Endodermal cell (in vitro differentiated cells): ENCODE measurements at places on chromosomes 1 and 21. TPM values are rescaled to one million over a fixed set of nuclear protein-coding genes. Genes with fewer than 3 reads are reported as not detected.
A peak's percentile ranks its signal among the peaks of the same experiment; 100 is the strongest.

TNFRSF1B gene
- total RNA-seq: 0.24 to 0.69 TPM (median 0.28 TPM) in 3 replicates

PHLDA3 gene
- total RNA-seq: 12.9 and 15.8 TPM in 2 replicates

DNA sequence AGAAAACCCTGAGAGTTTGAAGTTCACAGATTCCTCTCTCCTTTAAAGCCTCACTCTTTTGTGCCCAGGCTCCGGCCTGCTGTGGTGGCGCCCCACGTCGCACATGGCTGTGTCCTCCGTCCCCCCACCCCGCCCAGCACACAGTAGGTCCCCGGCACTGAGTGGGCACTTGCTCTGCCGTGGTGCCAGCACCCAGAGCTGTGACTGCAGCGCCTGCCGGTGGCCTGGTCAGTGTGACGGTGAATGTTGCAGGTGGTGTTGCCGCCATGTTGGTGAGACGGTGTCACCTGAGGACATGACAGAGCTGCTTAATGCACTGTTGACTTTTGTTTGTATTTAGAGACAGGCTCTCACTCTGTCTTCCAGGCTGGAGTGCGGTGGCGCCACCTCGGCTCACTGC is 3.4 kb downstream of the ATAD3C start:
- no peaks in the 10 kb centered on the region for H3K4me1 ChIP-seq
- no peak for DNase-seq
- no peaks in the 10 kb centered on the region for H3K36me3 ChIP-seq

DNA sequence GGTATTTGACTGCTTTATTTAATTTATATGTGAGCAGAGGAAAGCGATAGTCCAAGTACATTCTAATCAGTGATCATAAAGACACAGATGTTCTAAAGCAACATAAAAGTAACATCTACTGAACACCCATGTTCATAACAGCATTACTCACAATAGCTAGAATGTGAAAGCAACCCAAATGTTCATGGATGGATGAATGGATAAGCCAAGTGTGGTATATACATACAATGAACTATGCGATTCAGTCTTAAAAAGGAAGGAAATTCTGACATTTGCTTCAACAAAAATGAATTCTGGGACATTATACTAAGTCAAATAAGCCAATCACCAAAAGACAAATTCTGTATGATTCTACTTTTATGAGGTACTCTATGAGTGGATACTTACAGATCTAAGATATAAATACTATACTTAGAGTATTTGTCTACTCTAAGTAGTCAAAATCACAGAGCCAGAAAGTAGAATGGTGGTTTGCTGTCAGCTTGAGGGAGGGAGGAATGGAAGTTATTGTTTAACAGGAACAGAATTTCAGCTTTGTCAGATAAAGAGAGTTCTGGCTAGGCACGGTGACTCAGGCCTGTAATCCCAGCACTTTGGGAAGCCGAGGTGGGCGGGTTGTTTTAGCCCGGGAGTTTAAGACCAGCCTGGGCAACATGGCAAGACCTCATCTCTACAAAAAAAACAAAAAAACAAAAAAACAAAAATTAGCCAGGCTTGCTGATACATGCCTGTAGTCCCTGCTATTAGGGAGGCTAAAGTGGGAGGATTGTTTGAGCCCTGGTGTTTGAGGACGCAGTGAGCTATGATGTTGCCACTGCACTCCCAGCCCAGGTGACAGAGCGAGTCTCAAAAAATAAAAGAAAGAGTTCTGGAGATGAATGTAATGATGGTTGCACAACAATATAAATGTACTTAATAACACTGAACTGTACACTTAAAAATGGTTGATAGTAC is 79.7 kb upstream of the ARHGAP29 start:
- H3K4me3 ChIP-seq: no peak overlapping the region
- no peaks in the 10 kb centered on the region for H3K36me3 ChIP-seq
- DNase-seq: no peak
- no peak overlapping the region for H3K27ac ChIP-seq
- peaks cover 10% of the 10 kb centered on the region for H3K4me1 ChIP-seq

- H3K4me1 ChIP-seq: peaks cover 3% of the 10 kb centered on the region
- DNase-seq: peak; percentile 88
- no peaks in the 10 kb centered on the region for H3K36me3 ChIP-seq
- H3K4me3 ChIP-seq: peak overlapping the region; percentile 86
- no peak overlapping the region for H3K27ac ChIP-seq
Measured at GRCh38 chr1:32963746-32964460, 706 bp downstream of the RNF19B start.

GRCh38 chr1:227788271-227789083 is 27.0 kb upstream of the PRSS38 start:
- no peaks in the 10 kb centered on the region for H3K36me3 ChIP-seq
- DNase-seq: peak; percentile 97
- no peaks in the 10 kb centered on the region for H3K4me1 ChIP-seq
- H3K27ac ChIP-seq: no peak overlapping the region
- H3K27me3 ChIP-seq: peaks cover 47% of the 10 kb centered on the region

- no peaks in the 10 kb centered on the region for H3K36me3 ChIP-seq
- no peaks in the 10 kb centered on the region for H3K27me3 ChIP-seq
- DNase-seq: no peak
- no peak overlapping the region for H3K4me3 ChIP-seq
Measured at GRCh38 chr1:61181067-61182038, 99.0 kb downstream of the NFIA start.

DNA sequence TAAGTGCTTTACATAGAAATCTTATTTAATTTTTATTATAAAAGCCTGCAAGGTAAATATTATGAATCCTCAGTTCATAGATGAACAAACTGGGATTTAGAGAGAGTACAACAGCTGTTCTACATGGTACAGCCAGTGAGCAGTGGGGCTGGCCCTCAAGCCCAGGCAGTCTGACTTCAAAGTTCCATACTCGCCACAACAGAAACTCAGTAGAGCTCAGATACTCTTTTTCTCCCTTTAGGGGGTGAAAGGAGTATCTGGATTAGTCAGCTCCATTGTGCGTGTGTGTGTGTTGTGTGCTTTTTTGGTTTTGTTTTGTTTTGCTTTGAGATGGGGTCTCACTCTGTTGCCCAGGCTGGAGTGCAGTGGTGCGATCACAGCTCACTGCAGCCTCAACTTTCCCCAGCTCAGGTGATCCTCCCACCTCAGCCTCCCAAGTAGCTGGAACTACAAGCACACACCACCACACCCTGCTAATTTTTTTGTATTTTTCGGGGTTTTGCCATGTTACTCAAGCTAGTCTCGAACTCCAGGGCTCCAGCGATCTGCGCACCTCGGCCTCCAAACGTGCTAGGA is 378.5 kb downstream of the SMYD3 start:
- no peak for DNase-seq
- no peak overlapping the region for H3K4me3 ChIP-seq
- H3K4me1 ChIP-seq: no peaks in the 10 kb centered on the region
- H3K36me3 ChIP-seq: no peaks in the 10 kb centered on the region

- peak; percentile 13 for DNase-seq
- no peak overlapping the region for H3K4me3 ChIP-seq
- no peaks in the 10 kb centered on the region for H3K36me3 ChIP-seq
- peaks cover 7% of the 10 kb centered on the region for H3K4me1 ChIP-seq
- no peaks in the 10 kb centered on the region for H3K27me3 ChIP-seq
Measured at GRCh38 chr1:36525166-36525565, 42.5 kb upstream of the CSF3R start.

DNA sequence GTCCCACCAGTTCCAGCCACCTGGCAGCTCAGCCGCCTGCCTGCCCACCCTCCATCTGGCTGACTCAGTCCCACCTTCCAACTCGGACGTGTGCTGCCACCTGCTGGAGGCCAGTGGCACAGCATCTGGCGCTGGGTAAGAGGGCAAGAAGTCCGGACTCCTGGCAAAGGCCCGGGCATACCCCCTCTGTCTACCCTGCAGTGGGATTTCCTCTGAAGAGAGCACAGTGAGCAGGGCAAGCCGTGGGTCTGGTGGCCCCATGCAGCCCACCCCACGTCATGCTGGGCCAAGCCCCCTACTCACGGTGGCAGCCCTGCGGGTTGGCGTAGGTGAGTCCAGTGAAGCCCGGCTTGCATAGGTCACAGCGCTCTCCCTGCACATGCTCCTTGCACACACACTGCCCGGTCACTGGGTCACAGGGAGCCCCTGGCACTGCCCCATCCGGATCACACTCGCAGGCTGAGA is 24.5 kb downstream of the LAMB3 start:
- H3K27ac ChIP-seq: no peak overlapping the region
- H3K4me3 ChIP-seq: no peak overlapping the region
- H3K4me1 ChIP-seq: no peaks in the 10 kb centered on the region
- peaks cover 52% of the 10 kb centered on the region for H3K27me3 ChIP-seq

GRCh38 chr1:84853741-84854721 is 39.0 kb downstream of the LPAR3 start:
- H3K27me3 ChIP-seq: no peaks in the 10 kb centered on the region
- no peaks in the 10 kb centered on the region for H3K36me3 ChIP-seq
- H3K27ac ChIP-seq: no peak overlapping the region
- no peaks in the 10 kb centered on the region for H3K4me1 ChIP-seq
- no peak overlapping the region for H3K4me3 ChIP-seq
- no peak for DNase-seq

GRCh38 chr1:94305704-94306103 is 68.3 kb upstream of the ARHGAP29 start:
- no peak overlapping the region for H3K4me3 ChIP-seq
- DNase-seq: no peak
- H3K27ac ChIP-seq: no peak overlapping the region
- H3K4me1 ChIP-seq: no peaks in the 10 kb centered on the region
- peaks cover 20% of the 10 kb centered on the region for H3K27me3 ChIP-seq
